Stimulated activated CD4-positive, alpha-beta T cell treated with anti-CD3 and anti-CD28 coated beads, Interleukin-4, amount 100 ng/mL, for 48 hours (primary cell): ENCODE measurements at places on chromosomes 12 and 14.

GRCh38 chr12:89567691-89568239, 41.9 kb upstream of the POC1B start:
- no peak for DNase-seq

DNA sequence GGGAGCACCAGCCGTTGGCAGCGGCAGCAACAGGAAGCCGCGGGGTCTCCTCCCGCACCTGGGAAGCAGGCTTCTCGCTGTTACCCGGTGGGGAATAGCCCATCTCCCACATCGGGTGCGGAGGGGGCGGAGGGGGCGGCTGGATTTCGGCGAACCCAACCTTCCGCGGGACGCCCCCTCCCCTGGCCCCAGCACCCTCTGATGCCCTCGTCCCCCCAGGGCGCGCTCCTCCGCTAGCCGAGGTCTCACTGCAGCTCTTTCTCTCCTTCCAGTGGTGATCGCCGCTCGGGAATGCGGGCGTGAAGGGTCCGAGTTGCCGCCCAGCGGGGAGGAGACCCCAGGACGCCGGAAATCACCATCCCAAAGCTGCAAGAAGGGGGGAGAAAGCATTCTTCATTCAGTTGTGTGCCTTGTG, 303 bp downstream of the SAMD4A start:
- DNase-seq: peak; percentile 3

- no peak for DNase-seq
These were observed 517.1 kb downstream of the PRKD1 start for GRCh38 chr14:29410581-29410980.

GRCh38 chr14:63854330-63854729, 1.5 kb downstream of the SYNE2 start:
- no peak for DNase-seq

DNA sequence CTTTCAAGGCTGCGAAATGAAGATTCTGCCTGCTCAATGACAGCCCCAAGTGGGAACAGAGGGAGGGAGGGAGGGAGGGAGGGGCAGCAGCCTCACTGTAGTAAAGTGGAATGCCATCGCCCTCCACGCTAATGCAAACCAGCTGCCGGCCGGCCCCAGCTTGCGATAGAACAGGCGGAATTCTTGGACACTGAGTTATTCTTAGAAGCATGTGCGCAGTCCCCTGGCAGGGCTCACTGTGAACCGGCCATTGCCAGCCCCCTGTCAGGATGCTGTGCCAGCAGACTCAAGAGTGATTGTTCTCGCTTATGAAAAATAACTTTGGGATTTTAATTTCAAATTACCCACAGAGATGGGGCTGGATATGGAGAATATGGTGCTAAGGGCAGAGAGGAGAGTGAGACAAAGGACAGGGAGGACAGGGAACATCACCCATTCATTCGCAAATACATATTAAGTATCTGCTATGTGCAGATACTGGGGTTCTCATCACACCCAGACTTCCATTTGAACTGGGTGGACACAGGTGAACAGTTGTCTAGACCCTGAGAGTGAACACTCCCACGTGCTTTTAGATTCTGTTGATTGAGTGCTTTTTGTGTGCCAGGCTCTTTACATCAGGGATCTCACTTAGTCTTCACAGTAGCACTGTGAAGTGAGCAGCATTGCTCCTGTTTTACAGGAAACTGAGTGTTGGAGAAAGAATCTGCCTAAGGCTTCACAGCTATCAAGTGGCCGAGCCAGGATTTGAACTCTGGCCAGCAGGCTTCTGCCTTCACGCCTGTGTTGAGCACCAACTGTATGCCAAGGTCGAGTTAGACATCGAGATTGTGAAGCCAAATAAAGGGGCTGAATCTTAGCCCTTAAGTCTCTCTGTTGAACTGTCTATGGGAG, 192.9 kb downstream of the C12orf75 start:
- DNase-seq: no peak

GRCh38 chr14:39339003-39339402, 93.2 kb downstream of the FBXO33 start:
- no peak for DNase-seq

DNA sequence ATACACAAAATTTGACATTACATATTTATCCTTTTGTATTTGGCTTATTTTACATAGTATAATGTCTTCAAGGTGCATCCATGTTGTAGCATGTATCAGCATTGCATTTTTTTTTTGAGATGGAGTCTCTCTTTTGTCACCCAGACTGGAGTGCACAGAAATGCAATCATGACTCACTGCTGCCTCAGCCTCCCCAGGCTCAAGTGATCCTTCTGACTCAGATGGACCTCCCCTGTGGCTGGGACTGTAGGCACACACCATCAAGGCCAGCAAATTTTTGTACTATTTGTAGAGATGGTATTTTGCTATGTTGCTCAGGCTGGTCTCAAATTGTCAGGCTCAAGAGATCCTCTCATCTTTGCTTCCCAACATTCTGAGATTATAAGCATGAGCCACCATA, 214.4 kb upstream of the ALG10B start:
- no peak for DNase-seq

GRCh38 chr14:33369972-33370371, 431.3 kb downstream of the NPAS3 start:
- DNase-seq: no peak

DNA sequence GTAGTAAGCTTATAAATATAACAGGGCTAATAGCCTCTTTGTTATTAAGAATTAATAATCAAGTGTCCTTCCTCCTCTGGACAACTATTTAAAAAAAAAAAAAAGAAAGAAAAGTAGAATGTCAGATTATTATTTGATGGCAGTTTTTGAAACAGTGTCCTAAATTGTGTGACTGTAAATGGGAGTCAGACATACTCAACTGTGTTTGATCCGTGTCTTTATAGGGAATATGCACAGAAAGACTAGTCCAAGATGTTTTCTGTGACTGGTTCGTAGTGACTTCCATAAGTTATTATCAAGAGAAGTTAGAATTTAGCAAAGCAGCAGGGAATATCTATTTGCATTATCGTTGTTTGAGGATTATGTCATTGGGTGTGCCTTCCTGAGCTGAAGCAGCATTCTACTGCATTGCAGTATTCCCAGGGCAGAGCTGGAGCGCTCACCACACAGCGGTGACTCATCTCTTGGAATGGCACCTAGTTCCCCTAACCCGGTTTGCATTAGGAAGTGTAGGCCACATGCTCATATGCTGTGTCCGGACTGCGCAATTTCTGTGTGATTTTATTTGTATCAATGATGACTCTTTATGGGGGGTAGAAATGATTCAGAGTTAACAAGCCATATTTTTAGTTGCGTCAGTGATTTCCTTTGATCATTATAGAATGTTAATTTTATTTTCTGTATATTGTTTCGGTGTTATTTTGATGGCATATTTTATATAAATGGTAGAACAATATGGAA, 7.9 kb downstream of the DYNC1H1 start:
- no peak for DNase-seq

GRCh38 chr14:89957791-89958190, 2.1 kb downstream of the TDP1 start:
- no peak for DNase-seq

DNA sequence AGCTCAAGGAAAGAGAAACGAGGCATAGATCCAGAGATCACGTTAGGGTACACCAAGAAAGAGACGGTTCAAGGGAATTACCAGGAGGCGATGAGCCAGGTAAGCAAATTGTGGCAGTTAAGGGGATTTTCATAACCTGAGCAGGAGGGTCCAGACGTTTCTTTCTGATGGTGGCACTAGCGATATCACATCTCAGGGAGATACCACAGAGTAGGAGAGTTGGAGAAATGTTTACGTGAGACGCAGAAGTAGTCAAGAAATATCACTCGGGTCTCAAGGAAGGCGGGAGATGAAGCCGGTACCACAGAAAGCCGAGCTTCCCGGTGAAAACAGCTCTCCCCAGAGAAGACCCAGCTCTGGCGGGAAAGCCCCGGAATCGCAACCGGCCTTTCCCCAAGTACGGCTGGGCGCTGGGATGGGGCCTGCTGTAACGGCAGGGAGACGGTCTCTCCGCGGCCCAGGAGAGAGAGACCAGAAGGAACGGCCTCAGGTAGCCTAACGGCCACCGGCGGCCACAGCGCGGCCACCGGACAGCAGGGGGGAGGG, 485 bp downstream of the SENP1 start:
- peak; percentile 18 for DNase-seq

DNA sequence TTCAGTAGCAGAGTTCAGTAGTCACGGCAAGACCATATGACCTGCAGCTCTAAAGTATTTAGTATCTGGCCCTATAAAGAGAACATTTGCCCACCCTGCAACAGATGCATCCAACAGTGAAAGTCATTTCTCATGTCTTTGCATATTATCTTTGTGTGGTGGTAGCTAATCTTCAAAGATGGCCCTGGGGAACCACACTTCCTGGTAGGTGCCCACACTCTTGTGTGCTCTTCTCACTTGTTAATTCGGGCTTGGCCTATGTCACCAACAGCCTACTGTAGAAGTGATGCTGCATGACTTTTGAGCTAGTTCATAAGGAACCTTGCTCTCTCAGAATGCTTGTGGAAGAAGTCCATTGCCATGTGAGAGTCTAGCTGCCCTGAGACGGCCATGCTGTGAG, 85.6 kb downstream of the MAP1LC3B2 start:
- DNase-seq: no peak

GRCh38 chr12:116026346-116026745, 251.1 kb downstream of the MED13L start:
- DNase-seq: no peak

DNA sequence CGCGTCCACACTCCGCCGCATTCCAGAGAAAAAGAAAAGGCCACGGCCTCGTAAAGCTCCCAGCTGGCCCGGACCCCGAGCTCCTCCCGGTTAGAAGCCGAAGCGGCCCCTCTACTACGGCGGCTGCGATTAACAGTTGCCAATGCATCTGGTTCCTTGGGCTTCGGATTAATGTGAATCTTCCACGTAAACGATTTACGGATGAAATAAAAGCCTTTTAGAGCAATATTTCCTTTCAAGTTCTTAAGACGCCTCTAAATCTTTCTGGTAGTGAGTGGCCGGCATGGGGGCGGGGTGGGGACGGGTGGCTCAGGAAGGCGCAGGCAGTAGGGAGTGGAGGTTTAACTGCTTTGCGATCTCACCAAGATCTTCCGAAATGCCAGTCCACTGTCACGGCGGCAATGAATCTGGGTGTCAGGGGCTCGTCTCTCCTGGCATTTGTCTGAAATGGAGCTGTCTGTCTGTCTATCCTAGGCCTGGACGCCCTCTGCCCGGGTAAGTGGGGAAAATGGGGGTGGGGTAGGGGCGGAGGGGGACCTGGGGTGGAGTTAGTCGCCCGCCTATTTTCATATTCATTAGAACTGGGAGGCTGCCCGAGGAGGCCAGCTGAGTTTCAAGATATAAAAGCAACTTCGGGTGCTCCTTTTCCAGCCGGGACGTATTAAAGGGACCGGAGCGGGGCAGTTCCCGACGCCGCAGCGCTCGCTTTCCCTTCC, 413 bp upstream of the ALX1 start:
- no peak for DNase-seq

- no peak for DNase-seq
These were observed 59.2 kb downstream of the IFT81 start for GRCh38 chr12:110183386-110183785.

DNA sequence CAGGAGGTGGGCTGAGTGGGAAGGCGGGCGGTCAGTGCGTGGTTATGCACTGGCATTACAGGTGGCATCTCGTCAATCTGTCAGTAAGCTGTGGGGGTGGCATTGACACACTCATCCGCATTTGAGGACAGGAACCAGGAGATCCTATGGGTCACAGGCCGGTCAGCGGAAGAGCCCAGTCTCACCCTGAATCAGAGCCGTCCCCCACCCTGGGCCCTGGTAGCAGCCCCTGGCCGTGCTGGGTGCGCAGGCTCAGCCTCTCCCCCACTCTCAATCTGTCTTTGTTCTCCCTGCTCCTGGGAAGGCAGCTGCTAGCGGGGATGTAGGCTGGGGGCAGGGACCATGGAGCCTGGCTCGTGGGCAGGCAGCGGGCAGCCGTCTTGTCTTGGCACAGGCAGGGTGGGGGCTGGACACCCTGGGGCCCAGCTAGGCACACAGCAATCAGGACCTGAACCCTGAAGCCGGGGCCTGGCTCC, 5.1 kb downstream of the INF2 start:
- DNase-seq: no peak

DNA sequence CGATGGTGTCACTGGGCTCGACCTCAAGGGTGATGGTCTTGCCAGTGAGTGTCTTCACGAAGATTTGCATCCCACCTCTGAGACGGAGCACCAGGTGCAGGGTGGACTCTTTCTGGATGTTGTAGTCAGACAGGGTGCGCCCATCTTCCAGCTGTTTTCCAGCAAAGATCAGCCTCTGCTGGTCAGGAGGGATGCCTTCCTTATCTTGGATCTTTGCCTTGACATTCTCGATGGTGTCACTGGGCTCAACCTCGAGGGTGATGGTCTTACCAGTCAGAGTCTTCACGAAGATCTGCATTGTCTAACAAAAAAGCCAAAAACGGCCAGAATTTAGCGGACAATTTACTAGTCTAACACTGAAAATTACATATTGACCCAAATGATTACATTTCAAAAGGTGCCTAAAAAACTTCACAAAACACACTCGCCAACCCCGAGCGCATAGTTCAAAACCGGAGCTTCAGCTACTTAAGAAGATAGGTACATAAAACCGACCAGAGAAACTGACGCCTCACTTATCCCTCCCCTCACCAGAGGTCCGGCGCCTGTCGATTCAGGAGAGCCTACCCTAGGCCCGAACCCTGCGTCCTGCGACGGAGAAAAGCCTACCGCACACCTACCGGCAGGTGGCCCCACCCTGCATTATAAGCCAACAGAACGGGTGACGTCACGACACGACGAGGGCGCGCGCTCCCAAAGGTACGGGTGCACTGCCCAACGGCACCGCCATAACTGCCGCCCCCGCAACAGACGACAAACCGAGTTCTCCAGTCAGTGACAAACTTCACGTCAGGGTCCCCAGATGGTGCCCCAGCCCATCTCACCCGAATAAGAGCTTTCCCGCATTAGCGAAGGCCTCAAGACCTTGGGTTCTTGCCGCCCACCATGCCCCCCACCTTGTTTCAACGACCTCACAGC, 717 bp downstream of the UBC start:
- peak; percentile 96 for DNase-seq

GRCh38 chr14:23300687-23301223, 1.9 kb downstream of the PPP1R3E start:
- DNase-seq: no peak
